Colonic mucosa (tissue), 4 donors: ENCODE measurements at places on chromosomes 12 and 14. TPM values are rescaled to one million over a fixed set of nuclear protein-coding genes. Genes with fewer than 3 reads are reported as not detected.

DNA sequence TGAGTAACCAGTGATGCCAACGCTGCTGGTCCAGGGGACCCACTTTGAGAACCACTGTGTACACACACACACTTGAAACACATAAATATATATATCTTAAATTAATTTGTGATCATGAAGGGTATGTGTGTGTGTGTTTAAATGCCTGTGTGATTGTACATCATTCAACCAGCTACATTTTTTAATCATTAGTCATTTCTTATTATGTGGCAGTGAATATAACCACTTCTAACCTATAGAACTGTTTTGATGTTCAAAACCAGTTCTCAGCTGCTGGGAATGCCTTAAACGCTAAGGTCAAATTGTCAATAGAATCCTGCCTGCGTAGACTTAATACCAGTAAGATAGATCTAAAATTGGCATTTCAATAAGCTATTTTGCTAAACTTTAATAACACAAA lies 330.0 kb downstream of the SYT1 start:
- DNase-seq = no peak

DNA sequence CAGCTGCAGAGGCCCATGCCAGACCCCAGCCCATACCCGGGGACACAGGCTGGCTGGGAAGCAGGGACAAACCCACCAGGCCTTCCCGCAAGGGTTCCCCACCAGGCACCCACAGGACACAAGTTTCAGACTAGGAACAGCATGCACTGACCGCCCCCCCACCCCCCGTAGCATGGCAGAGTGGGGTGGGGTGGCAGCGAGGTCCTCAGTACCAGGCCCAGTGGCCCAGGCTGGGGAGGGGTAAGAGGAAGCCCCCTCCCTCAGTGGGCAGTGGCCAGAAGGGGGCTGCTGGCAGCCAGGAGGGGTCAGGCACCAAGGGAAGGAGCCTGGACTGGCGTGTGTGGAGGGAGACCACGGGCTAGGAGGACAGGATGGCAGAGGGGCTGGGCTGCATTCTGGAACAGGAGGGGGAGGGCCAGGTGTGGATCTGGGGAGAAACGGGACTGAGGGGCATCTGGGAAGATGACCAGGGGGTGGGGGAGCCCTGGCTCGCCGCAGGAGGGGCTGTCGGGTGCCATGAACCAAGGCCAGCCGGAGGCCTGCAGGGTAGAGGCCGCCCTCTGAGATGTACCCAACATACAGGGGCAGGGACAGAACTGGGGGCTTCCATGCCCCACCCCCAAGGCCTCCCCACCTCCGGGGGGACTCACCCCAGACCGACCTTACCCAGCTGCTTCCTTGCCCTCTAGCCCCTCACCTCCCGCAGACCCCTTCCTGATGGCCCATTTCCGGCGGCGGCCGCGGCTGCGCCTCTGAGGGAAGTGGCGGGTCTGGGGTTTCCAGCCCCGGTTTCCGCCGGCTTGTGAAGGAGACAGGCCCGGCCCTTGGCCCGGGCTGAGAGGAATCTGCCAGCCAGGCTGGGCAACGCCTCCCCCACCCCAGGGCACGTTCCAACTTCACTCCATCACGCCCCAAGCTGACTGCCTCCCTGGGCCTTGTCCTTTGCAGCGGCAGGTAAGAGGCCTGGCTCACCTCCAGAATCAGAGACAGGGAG lies 5.6 kb upstream of the JAG2 start:
- DNase-seq = no peak

The JDP2 gene
- total RNA-seq = 37.1 TPM

The DIO3 gene
- 0.16 TPM for total RNA-seq
